ENCODE measurements at places on chromosomes 12 and 14. TPM values are rescaled to one million over a fixed set of nuclear protein-coding genes. Genes with fewer than 3 reads are reported as not detected.

WDR20 gene
- total RNA-seq, result 21.0 TPM

INHBE gene
- total RNA-seq, result not detected

- DNase-seq, result peak; percentile 10
These were observed 2.8 kb downstream of the LRRC74A start for GRCh38 chr14:76829013-76829365.

- no peak for DNase-seq
These were observed 104.0 kb downstream of the VRK1 start for GRCh38 chr14:96901227-96901626.

LHX5 gene
- not detected for total RNA-seq

DNA sequence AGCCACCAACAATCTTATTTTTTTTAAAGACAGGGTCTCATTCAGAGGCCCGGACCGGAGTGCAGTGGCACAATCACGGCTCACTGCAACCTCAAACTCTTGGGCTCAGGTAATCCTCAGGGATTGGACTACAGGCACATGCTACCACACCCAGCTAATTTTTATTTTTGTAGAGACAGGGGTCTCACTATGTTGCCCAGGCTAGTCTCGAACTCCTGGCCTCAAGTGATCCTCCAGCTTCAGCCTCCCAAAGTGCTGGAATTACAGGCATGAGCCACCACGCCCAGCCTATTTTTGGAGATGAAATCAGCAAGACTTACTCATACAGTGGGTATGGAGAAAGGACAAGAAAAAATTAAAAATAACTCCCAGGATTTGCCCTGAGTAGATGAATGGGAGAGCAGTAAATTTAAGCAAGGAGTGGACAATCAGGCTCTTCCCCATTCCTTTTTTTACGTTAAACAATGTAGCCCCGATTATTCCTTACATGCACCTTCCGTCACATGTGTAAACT is 13.2 kb downstream of the FMNL3 start:
- DNase-seq, result no peak

KRT82 gene
- not detected for total RNA-seq

DNA sequence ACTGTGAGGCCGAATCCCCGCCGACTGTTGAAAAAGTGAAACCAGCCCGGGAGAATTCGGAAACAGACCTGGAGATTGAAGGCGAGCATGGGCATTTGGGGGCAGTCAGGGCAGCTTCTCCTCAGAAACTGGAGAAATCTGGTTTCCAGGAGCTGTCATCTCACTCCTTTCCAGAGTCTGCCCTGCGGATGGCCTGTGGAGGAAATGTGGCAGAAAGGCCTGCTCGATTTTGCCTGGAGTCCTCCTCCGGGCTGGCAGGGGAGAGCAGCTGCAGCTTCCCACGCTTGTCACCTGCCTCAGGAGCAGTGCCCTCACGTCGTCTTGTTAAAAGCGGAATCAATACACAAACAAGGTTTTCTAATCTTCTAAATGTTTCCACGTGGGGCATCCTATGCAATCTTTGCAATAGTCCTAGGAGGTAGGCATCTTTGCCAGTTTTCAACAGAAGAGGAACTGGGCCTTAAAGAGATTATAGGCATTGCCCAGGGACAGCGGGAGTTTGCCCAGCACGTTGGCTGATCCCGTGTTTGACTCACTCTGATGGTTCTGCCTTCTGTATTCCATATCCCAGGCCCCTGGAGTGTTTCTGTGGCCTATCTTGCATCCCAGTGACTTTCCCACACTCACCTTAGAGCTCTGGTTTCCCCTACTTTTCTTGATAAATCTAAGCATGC is 2.3 kb downstream of the LRRC74A start:
- no peak for DNase-seq

GRCh38 chr12:23560611-23561010 is 388.9 kb downstream of the SOX5 start:
- DNase-seq, result no peak

KRT72 gene
- total RNA-seq, result not detected

DNA sequence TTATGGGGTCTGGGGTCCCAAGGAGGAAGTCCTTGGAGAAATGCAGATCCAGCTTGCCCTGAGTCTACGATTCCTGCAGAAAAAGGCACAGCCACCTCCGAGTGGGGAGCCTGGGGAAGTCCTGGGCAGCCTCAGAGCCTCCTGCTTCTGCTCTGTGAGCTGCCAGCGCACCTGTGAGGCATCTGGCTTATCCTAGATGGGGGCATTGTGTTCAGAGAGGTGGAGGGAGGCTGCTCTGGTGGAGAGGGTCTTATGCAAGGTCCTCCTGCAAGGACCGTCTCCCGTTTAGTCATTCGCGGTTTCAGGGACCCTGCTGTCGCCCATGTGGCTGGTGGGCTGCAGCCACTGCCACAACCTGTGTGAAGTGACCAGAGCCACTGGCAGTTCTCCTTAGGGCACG is 53.0 kb upstream of the PRMT8 start:
- DNase-seq, result no peak

- no peak for DNase-seq
These were observed 177.3 kb downstream of the MYRFL start for GRCh38 chr12:70002097-70002911.

B3GNT4 gene
- 0.04 TPM for total RNA-seq

WNT1 gene
- not detected for total RNA-seq

GRCh38 chr12:65525491-65526141 is 247.1 kb downstream of the MSRB3 start:
- no peak for DNase-seq

- no peak for DNase-seq
These were observed 180.9 kb upstream of the SYT1 start for GRCh38 chr12:78683626-78684025.

DNA sequence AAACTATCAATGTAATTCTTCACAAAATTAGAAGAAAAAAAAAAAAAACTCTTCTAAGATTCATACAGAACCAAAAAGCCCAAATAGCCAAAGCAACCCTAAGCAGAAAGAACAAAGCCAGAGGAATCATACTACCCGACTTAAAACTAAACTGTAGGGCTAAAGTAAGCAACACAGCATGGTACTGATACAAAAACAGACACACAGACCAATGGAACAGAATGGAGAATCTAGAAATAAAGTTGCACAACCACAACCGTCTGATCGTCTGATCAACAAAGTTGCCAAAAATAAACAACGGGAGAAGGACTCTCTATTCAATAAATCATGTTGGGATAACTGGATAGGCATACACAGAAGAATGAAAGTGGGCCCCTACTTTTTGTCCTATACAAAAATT is 16.9 kb downstream of the CDK17 start:
- DNase-seq, result no peak

TAS2R50 gene
- total RNA-seq, result 1.1 TPM

KRT5 gene
- 0.66 TPM for total RNA-seq

LMO3 gene
- total RNA-seq, result not detected

HOXC6 gene
- total RNA-seq, result not detected

- DNase-seq, result no peak
These were observed 328.0 kb downstream of the DPF3 start for GRCh38 chr14:72565917-72566316.

EGLN3 gene
- 0.21 TPM for total RNA-seq

DNA sequence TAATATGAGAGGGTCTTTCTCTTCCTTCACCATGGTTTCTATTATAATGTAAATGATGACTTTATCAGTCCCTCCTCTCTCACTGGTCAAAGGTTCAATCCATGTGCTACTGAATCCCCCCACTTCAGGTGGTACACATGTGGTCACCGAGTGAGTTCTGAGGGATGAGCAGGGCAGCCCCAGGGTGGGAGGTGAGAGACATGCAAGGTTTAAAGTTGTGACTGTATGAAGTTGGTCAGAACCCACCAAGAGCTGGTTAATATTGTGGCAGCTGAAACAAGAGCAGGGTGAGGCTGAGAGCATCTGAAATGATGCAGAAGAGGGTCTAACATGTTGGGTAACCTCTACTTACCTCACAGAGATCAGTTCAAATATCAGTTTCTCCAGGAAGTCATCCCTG is 444.7 kb upstream of the FBXO33 start:
- no peak for DNase-seq

GRCh38 chr14:95876761-95877538 is at the start of gene TUNAR:
TSS of gene TUNAR (plus strand) at chr14:95876832.
- DNase-seq, result no peak

WBP11 gene
- 22.4 TPM for total RNA-seq

DNA sequence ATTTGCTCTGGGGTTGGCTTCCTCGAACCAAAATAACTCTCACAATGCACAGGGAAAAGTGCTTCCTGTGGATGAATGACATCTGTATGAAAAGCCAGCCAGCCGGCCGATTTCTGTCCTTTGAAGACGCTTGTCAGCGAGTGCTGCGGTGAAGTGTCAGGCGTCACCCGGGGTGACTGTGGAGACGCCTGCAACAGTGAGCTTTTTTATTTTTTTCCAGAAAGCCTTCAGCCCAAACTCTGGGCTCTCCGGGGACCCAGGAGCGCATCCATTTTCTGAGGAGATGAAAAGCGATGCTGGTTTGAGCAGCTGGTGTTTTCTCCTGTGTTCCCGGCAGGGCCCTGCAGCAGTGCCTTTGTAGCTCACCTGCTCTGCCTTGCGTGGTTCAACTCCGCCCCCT is 147.9 kb upstream of the MYL2 start:
- DNase-seq, result no peak

DNA sequence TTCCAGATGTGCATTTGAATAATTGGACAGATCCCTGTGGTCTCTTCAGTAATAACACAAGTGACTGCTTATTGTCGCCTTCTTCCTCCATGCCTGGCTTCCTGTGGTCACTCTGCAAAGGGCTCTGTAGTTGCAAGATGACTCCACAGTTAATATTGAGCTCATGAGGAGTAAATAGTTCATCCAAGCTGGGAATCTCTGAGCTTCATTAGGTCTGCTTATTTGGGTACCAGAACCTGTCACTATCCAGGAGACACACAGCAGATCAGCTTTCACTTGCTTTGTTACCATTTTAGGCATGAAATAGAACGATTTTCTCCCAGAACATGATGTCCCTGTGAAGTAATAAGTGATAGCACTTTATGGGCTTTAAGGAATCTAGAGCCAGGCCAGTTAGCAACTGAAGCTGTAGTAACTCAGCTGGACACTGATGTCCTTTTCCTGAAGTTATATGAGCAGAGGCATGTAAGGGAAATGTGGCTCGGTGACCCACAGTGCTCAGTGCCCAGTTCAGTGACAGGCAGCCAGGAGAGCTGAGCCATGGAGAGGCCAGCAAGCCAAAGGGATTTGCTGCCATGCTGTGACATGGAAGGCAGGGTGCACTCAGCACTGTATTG is 50.1 kb downstream of the CRADD start:
- DNase-seq, result no peak

DNA sequence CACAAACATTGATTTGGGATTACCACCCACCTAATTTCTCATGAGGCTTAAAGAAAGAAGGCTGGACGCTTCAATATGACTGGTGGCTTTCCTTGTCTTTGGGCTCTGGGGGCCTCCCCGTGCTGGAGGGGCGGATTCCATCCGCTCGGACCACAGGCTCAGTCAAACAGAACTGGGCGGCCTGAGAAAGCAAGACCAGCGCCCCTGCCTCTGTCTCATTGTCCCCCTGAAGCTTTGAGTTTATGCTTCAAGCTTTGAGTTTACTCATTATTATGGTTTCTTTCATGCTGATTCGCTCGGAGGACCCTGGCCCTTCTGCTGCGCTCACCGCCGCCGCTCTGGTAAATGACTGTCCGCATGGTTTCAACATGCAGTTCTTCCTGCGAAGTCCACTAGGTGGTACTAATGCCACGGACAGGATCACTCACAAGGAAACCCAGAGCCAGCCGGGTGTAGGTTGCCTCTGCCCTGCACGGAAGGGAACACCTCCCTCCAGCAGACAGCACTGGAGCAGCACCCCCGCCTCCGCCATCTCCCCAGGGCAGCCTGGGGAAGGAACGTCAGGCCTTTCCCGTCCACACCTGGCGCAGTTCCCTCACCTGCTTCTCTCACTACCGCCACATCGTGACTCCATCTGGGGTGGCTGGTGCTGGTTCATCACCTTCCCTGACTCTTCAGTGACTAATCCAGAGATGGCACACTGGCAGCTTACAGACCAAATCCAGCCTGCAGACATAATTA is 13.2 kb upstream of the TIGAR start:
- DNase-seq, result peak; percentile 37

GRCh38 chr12:40216516-40217288 is 8.1 kb upstream of the LRRK2 start:
- no peak for DNase-seq

TMPRSS12 gene
- total RNA-seq, result not detected

IFNG-AS1 gene
- not detected for total RNA-seq

DNA sequence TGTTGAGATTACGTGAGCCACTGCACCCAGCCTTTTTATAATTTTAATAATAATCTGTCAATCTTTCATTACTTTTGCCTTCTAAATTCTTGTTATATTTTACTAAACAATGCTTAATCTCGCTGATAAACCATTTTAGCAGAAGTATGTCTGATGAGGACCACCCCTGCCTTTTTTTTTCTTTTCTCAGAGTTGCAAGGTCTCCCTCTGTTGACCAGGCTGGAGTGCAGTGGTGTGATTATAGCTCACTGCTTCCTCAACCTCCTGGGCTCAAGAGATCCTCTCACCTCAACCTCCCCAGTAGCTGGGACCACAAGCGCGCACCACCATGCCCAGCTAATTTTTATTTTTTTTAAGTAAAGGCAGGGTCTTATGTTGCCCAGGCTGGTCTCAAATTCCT is 118.6 kb upstream of the DNM1L start:
- no peak for DNase-seq

DNA sequence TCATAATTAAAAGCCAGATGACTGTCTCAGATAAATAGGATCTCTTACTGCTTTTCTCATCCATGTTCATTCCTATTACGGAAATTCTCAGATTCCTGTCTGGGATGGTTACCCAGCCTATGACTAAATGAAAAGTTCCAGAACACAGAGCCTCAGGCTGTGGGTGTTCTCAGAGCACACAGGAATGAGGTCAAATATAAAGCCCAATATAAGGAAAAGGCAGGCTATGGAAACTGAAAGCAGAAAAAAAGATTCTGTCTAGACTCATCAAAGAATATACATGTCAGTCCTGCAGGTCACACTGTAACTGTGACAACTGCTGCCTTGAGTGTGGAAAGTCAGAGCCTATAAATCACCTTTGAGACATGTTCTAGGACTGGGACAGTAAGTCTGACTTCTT is 64.3 kb downstream of the DCAF5 start:
- no peak for DNase-seq

GPR132 gene
- not detected for total RNA-seq

DNA sequence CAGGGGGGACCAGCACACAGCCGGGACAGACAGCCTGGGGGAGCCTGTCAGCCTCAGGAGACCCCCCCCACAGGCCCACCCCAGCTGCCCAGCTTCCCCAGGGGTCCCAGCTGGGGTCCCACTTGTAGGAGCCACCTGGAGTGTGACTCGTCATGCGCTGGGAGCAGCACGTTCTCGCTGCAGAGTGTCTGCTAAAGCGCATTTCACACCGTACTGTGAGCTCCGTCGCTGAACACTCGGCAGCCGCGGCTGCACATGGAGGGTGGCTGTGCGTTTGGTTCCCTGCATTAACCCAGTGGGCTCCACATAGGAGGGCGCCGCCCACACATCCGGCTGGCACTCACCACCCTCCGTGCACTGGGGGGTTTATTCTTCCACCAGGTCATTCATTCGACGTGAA is 56.7 kb downstream of the FBRSL1 start:
- DNase-seq, result no peak

- DNase-seq, result no peak
These were observed 555 bp upstream of the RTN1 start for GRCh38 chr14:59871166-59871495.

- no peak for DNase-seq
These were observed 242.8 kb downstream of the DPF3 start for GRCh38 chr14:72651081-72651480.
